ENCODE measurements at places on chromosomes 2 and 18.

DNA sequence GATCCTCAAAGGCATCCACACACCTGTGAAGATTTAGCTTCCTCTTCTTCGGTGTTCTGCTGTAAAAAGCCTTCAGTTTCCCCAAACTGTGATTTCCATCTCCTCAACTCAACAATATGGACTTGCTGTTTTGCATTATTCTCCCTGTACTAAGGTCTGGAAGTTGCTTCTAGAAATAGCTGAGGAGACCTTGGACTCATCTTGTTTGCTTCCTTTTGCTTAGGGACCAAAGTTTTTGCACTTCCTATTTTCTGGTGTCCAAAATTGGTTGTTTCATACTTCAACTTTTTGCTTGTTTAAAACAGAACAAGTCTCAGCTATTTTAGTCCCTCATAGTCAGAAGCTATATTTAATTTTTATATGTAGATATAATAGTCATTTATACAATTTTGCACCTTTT, 201.9 kb upstream of the COPS8 start:
- no peak for DNase-seq

GRCh38 chr2:239937866-239938640, 87.1 kb downstream of the NDUFA10 start:
- DNase-seq = no peak

GRCh38 chr2:134660626-134661402, 58.0 kb downstream of the TMEM163 start:
- DNase-seq = no peak

GRCh38 chr2:205755923-205756322, 73.6 kb downstream of the NRP2 start:
- DNase-seq = no peak

DNA sequence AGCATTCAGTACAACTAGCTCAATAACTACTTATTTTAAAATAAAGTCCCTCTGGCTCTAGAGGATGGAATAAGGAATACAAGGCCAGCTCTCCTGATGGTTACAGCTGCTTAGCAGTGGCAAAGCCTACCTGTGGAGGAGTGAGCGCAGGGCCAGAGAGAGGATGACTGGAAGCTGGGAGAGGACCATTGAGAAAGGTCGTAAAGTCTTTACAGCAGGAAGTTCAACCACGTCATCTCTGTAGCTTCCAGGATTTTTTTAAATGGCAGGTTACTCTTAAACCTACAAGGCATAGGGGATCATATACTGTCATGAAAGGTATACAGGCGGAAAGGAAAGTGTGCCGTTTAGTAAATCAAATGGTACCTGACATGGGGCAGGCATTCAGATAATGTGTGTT, 26.3 kb downstream of the ANXA4 start:
- DNase-seq = no peak

DNA sequence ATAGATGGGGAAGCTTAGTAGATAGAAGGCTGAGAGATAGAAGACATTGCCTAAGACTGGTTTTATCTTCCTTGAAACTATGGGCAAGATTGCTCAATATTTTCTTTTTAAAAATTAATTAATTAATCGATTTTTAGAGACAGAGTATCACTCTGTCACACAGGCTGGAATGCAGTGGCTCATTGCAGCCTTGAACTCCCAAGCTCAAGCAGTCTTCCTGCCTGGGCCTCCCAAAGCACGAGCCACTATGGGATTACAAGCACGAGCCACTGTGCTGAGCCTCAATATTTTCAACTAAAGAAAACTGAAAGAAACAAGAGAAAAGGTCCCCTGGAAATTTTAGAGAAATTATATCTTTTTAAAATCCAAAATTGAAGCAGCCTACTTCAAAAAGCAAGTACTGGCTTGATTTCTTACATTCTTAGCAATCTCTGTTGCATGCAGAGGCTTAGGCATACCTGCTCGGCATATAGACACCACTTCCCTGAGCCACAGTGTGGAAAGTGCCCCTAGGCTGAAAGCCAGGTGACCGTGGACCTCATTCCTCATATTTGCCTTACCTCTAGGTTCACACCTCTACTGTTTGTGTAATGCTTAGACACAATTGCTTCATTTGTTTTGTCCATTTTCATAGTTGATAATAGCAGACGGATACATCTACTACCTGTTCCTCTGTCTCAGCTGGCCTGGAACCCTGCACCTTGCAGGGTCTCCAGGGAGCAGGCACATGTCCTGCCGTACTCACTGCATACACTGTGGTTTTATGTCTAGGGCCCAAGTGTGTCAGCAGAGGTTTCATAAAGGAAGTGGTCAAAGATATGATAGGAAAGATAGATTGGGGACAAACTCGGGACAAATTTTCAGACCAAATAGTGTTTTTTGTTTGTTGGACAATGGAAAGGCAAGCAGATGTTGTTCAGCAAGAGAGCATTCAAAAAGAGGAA, 166.5 kb upstream of the ALPP start:
- no peak for DNase-seq

GRCh38 chr18:74290794-74291471, 830 bp downstream of the CYB5A start:
- peak; percentile 11 for DNase-seq

DNA sequence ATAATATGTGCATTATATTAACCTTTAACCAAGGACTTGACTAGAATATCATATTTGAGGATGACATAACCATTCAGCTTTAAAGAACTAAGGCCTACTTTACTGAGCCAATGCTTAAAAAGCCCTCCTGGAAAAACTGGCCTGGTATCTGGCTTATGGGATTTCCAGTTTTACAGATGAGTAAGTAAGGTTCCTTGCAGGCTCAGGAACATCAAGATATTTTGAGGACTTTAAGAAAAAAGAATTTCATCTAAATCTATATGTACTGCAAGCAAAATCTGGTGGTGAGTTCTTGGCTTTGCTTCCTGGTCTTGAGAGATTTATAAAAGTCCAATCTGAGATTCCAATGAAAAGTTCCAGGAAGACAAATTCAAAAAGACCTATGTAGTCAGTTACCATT, 417.0 kb upstream of the NRXN1 start:
- DNase-seq = no peak

All from activated naive CD4-positive, alpha-beta T cell (primary cell).